ENCODE measurements at places on chromosomes 12 and 14.

DNA sequence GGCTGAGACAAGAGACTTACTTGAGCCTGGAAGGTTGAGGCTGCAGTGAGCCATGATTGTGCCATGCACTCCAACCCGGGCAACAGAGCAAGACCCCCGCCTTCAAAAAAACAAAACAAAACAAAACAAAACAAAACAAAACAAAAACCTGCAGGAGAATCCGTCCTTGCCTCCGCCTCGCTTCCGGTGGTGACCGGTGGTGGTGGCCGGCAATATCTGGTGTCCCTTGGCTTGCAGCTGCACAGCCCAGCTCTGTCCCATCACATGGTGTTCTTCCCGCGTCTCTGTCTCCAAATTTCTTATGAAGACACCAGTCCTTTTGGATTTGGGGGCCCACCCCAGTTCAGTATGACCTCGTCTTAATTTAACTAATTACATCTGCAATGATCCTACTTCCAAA, 10.0 kb downstream of the SMIM41 start:
- DNase-seq = no peak

DNA sequence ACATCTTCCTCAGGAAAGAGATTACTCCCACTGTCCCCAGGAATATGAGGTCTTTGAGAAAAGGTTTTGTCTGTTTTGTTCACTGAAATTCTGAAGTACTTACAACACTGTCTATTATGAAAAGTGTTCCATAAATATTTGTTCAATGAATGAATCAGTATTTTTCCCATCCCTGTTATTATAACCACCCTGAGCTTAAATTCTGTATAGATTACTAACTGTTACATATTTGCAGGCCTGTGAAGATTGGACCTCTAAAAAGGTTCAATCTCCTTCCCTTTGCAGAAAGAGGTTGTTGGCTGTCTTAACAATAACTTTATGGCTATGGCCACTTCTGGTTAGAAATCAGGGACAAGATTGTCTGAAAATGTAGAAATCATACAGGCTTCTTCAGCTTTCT, 174.5 kb upstream of the NPAS3 start:
- DNase-seq = no peak

DNA sequence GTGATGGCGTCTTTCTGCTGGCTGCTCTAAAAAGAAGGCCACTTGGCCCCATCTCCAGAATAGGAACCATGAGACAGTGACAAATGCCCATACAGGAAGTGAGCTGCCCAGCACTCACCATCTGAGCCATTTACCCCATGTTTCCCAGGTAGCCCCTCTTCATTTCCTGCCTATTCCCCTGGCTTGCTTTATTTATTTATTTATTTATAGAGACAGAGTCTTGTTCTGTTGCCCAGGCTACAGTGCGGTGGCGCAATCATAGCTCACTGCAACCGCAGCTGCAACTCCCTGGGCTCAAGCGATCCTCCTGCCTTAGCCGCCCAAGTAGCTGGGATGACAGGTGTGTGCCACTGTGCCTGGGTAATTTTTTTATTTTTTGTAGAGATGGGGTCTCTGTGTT, 71.2 kb downstream of the RIN3 start:
- no peak for DNase-seq

- no peak for DNase-seq
These were observed 223.7 kb downstream of the KCNC2 start for GRCh38 chr12:74985986-74986319.

- DNase-seq = no peak
These were observed 6.5 kb downstream of the TTC7B start for GRCh38 chr14:90809530-90810312.

Data from RCC 7860 (cell line).